ENCODE measurements at places on chromosomes 7 and 10. TPM values are rescaled to one million over a fixed set of nuclear protein-coding genes. Genes with fewer than 3 reads are reported as not detected.

The ELOVL3 gene
- total RNA-seq = 0.27 TPM

DNA sequence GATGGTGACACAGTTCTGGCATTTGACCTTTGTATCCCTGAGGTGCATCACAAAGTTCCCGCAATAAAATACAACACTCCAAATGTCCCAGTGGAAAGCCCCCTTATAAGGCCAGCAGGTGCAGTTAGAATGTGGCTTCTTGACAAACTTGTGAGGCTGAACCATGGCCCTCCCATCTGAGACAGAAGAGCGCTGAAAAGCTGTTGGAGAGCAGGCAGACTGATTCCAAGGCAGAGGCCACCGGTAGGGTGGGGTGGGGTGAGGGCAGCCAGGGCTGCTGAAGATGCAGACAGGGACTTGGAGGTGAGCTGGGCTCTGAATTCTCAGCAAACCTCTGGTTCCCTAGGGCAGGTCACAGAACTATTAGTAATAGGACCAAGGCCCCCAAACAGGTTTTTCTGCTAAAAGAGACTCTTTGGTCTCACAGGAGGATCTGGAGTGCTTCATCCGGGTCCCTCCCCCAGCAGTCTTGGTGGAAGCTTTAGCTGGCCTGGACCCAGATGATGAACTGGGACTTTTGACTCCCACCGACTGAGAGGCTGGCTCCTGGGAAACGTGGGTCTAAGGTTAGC, 15.6 kb upstream of the CHST3 start:
- no peaks in the 10 kb centered on the region for H3K4me1 ChIP-seq
- H3K27ac ChIP-seq = no peak overlapping the region
- no peak overlapping the region for H3K4me3 ChIP-seq
- no peak for DNase-seq
- H3K27me3 ChIP-seq = no peaks in the 10 kb centered on the region

The ZNF680 gene
- 18.4 TPM for total RNA-seq

- H3K4me1 ChIP-seq = peaks cover 23% of the 10 kb centered on the region
- H3K36me3 ChIP-seq = no peaks in the 10 kb centered on the region
- no peak overlapping the region for H3K27ac ChIP-seq
- no peak overlapping the region for H3K4me3 ChIP-seq
Observed at GRCh38 chr7:27840313-27840712, 100.4 kb downstream of the TAX1BP1 start.

DNA sequence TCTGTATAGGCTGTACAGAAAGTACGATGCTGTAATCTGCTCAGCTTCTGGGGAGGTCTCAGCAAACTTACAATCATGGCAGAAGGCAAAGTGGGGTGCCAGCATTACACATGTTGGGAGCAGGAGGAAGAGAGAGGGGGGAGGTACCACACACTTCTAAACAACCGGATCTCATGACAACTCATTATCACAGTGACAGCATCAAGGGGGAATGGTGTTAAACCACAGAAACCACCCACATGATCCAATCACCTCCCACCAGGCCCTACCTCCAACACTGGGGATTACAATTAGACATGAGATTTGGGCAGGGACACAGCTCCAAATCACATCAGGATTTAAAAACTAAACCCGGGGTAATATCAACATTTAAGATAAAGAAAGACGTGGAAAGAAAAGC, 468.8 kb upstream of the AUTS2 start:
- H3K4me1 ChIP-seq = peaks cover 7% of the 10 kb centered on the region
- no peaks in the 10 kb centered on the region for H3K36me3 ChIP-seq
- no peak overlapping the region for H3K27ac ChIP-seq
- no peak overlapping the region for H3K4me3 ChIP-seq
- DNase-seq = no peak

DNA sequence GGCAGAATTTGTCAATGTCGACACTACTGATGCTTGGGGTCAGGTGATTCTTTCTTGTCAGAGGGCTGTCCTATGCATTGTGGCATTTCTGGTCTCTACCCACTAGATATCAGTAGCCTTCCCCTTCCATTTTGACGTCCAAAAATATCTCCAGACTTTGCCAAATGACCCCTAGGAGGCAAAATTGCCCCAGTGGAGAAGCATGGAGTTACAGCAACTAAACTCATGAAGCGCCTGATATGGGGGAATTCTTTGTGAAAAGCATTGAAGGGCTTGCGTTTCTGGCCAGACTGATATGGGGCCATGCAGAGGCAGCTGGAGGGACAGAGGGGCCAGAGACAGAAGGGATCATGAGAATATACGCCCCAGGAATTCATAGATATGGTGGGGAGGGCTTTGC, 43.6 kb downstream of the ADRB1 start:
- no peak overlapping the region for H3K27ac ChIP-seq
- H3K27me3 ChIP-seq = peaks cover 1% of the 10 kb centered on the region
- no peaks in the 10 kb centered on the region for H3K4me1 ChIP-seq
- H3K36me3 ChIP-seq = no peaks in the 10 kb centered on the region
- no peak overlapping the region for H3K4me3 ChIP-seq

The PRSS37 gene
- not detected for total RNA-seq

DNA sequence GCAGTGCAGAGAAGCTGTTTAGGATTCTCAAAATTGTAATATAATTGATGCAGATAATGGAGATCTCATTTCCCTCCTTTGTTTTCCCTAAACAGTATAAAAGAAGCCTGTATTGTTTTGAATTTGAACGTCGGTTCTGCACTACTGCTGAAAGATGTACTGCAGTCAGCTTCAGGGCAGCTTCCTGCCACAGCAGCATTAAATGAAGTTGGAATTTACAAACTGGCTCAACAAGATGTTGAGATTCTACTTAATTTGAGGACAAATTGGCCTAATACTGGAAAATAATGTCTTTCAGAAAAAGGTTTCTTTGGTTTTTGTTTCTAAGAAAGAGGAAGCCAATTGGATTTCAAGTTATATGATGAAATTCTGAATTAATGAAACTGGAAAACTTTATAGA, 14.3 kb downstream of the EFCAB10 start:
- no peak for DNase-seq
- peaks cover 29% of the 10 kb centered on the region for H3K36me3 ChIP-seq
- no peaks in the 10 kb centered on the region for H3K4me1 ChIP-seq
- H3K27me3 ChIP-seq = no peaks in the 10 kb centered on the region
- H3K4me3 ChIP-seq = no peak overlapping the region
- H3K27ac ChIP-seq = no peak overlapping the region

DNA sequence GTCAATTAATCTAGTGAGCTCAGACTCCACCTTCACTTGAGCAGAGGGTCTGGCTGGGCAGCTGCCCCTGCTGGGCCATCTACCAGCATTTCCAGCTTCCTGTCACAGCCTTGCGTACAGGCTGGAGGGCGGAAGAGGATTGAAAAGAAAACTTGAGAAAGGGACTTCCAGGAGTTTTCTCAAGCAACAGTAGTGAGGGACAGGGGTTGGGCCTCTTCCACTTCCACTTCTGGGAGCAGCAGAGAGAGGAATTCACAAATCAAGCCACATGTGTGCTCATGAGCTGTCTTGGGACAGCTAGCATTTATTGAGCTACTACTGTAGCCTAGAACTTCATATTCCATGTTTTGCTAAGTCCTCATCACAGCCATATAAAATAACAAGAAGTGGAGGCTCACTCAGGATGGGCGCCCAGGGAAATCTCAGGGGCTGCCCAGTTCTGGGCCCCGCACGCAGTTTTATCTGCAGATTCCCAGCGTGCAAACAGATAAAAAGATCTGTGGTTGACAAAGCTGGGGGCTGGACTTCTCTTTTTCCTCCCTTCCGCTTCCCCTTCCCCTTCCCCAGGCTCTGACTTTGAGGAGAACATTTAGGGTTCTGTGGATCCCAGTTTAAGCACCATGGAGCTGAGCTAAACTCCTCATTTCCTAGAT, 135.8 kb downstream of the RGS10 start:
- no peaks in the 10 kb centered on the region for H3K27me3 ChIP-seq
- H3K27ac ChIP-seq = peak overlapping the region; percentile 21
- no peaks in the 10 kb centered on the region for H3K36me3 ChIP-seq
- no peak overlapping the region for H3K4me3 ChIP-seq
- H3K4me1 ChIP-seq = peaks cover 12% of the 10 kb centered on the region

GRCh38 chr7:54846273-54846672, 87.3 kb upstream of the SEC61G start:
- no peak overlapping the region for H3K27ac ChIP-seq
- H3K4me1 ChIP-seq = no peaks in the 10 kb centered on the region
- no peak for DNase-seq
- H3K4me3 ChIP-seq = no peak overlapping the region
- H3K36me3 ChIP-seq = no peaks in the 10 kb centered on the region

DNA sequence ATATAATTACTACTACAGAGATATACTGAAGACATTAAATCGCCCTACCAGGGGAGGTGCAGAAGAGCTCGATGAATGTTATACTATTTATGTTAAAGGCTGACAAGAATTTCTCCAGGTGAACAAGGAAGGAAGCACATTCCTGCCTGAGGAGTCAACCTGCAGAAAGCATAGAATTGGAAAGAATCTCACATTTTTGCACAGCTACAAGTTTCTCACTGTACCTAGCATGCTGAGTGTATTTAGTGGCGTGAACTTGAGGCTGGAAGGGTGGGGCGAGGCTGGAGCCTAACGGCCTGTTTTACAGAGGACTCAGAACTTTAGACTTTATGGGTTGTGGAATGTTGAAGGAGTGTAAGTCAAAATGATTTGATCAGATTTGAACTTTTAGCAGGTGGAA, 373.6 kb upstream of the LRGUK start:
- DNase-seq = no peak
- H3K4me3 ChIP-seq = no peak overlapping the region

DNA sequence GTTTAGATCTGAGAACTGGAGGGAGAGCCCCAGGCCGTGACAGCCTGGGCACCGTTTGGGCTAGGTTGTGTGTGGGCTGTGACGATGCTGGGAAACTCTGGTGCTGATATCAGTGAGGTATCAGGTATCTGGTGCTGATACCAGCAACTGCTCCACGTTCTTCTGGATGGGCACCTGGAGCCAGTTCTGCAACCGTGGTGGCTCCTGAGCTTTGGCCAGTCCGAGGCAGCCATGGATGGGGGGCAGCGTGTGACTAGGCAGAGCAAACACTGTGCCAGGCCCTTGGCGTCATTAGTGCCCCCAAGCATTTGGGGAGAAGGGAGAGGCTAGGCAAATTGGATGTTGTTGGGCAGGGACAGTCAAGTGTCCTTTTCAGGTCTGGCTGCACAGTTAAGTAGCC, 57.9 kb downstream of the ZNF467 start:
- peak overlapping the region; percentile 88 for H3K27ac ChIP-seq
- DNase-seq = no peak
- H3K4me1 ChIP-seq = peaks cover 19% of the 10 kb centered on the region
- H3K27me3 ChIP-seq = no peaks in the 10 kb centered on the region
- peaks cover 21% of the 10 kb centered on the region for H3K36me3 ChIP-seq
- peak overlapping the region; percentile 87 for H3K4me3 ChIP-seq

All from mesothelial cell of epicardium (in vitro differentiated cells).